Tongue (tissue), 3 donors: ENCODE measurements at places on chromosomes 2 and 18. TPM values are rescaled to one million over a fixed set of nuclear protein-coding genes. Genes with fewer than 3 reads are reported as not detected.

The CTAGE1 gene
- total RNA-seq, result not detected

The ABHD1 gene
- 1.3 TPM for total RNA-seq

The POTEJ gene
- not detected for total RNA-seq

The FAM237A gene
- total RNA-seq, result not detected

The SP140 gene
- 1.7 TPM for total RNA-seq

The IL1A gene
- not detected for total RNA-seq

The DUSP19 gene
- 5.8 TPM for total RNA-seq

The KCTD1 gene
- 12.3 TPM for total RNA-seq

The ACKR3 gene
- 12.2 TPM for total RNA-seq

The OTOS gene
- not detected for total RNA-seq

The CRIM1 gene
- total RNA-seq, result 57.2 TPM

The OTX1 gene
- 0.62 TPM for total RNA-seq

The CYP1B1 gene
- 8.0 TPM for total RNA-seq

The CDCA7 gene
- 14.4 TPM for total RNA-seq

The DPP4 gene
- total RNA-seq, result 3.2 TPM

The ODC1 gene
- 124 TPM for total RNA-seq

The RNF144A gene
- 25.5 TPM for total RNA-seq

The CACNB4 gene
- total RNA-seq, result 13.7 TPM

The SNRNP200 gene
- total RNA-seq, result 66.6 TPM

The CFAP210 gene
- not detected for total RNA-seq

The ASB3 gene
- 26.1 TPM for total RNA-seq

The CFC1 gene
- not detected for total RNA-seq

The LIMS4 gene
- total RNA-seq, result 1.0 TPM

The ACVR1C gene
- 0.10 TPM for total RNA-seq

The BIN1 gene
- 697 TPM for total RNA-seq

The SETBP1 gene
- total RNA-seq, result 30.1 TPM

The GYPC gene
- 73.4 TPM for total RNA-seq

The ATP6V1B1 gene
- 4.3 TPM for total RNA-seq

The TNFAIP6 gene
- 10.8 TPM for total RNA-seq

The GPR39 gene
- 0.10 TPM for total RNA-seq

The ERMN gene
- not detected for total RNA-seq

The FZD7 gene
- 27.1 TPM for total RNA-seq

The USP37 gene
- 30.8 TPM for total RNA-seq

The TUBA3E gene
- not detected for total RNA-seq

The ONECUT2 gene
- under 0.01 TPM for total RNA-seq

The NTSR2 gene
- total RNA-seq, result not detected

The SCYGR4 gene
- not detected for total RNA-seq

The C2orf15 gene
- 0.92 TPM for total RNA-seq
